ENCODE measurements at places on chromosomes 1 and 21.

GRCh38 chr1:161719325-161719611, 2.1 kb upstream of the FCRLB start:
- DNase-seq: no peak

DNA sequence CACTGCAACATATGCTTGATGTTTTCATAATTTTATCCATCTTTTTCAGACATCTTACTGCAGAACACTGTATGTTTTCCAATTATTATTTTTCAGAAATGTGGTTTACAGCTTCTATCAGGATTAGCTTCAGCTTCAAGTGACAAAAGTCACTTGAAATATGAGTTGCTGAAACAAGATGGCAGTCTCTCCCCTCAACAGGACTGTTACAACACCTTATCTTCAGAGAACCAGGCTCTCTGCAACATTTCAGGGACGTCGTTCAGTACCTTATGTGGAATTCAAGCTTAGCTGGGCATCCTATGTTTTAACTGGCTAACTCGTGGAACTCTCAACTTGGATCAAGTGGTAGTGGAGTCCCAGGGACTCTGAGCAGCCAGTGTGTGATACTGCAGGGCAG, 2.0 kb upstream of the UBE2G2 start:
- DNase-seq: no peak

GRCh38 chr1:25520446-25521061, 22.9 kb upstream of the LDLRAP1 start:
- DNase-seq: peak; percentile 54

- no peak for DNase-seq
Observed at GRCh38 chr1:82517586-82517985, 716.9 kb downstream of the ADGRL2 start.

GRCh38 chr21:42214921-42215320, 4.0 kb upstream of the ABCG1 start:
- DNase-seq: no peak

DNA sequence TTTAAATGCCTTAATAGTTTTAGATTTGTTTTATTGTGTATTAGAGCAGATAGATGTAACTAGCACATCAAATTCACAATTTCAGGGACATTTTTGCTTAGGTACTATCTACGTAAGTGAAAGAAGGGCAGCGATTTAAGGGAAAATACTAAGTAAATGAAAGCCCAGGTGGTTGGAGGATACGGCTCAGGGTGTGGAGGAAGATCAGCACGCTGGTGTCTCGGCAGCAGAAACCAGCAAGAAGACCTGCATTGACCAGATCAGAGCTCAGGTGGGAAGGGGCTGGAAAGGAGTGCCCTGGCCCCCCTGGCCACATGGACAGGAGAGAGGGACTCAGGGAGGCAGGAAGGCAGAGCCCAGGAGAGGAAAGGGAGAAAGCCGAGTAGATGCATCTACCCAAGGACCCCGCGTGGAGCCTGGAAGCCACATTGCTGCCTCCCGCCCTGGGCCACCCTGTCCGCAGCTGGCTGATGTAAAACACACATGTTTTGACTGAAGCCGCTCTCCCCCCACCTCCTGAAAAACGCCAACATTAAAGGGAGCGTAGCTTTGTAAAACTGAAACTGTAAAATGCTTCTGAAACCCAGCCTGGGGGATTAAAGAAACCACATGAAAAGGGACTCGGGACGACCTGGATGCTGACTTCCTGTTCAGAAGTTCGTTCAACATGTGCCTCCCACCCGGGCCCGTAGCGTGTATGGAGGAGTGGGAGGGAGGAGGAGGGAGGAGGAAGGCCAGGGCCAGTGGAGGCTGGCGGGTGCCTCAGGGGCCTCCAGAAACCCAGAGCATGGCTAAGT, 72.6 kb upstream of the TARDBP start:
- peak; percentile 41 for DNase-seq

DNA sequence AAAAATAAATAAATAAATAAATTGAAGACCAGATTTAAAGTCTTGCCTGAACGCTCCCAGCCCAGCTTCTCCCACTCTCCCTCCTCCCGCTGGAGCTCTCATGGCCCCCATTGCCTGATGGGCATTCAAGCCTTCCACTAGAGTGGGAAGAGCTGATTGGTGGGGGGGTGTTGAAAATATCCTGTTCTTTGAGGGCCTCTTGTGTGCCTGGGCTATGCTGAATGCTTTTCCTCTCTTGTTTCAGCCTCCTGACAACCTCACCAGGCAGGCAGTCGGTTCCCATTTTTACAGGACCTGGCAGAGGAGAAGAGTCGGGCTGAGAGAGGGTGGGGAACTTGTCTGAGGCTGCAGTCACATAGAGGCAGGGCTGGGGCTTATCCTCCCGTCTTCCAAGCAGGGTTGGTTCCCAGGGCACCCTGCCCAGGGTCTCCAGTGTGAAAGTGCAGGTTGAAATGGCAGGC, 59.2 kb upstream of the SSBP3 start:
- DNase-seq: no peak

GRCh38 chr1:212135166-212135565, 99.6 kb downstream of the DTL start:
- DNase-seq: no peak

DNA sequence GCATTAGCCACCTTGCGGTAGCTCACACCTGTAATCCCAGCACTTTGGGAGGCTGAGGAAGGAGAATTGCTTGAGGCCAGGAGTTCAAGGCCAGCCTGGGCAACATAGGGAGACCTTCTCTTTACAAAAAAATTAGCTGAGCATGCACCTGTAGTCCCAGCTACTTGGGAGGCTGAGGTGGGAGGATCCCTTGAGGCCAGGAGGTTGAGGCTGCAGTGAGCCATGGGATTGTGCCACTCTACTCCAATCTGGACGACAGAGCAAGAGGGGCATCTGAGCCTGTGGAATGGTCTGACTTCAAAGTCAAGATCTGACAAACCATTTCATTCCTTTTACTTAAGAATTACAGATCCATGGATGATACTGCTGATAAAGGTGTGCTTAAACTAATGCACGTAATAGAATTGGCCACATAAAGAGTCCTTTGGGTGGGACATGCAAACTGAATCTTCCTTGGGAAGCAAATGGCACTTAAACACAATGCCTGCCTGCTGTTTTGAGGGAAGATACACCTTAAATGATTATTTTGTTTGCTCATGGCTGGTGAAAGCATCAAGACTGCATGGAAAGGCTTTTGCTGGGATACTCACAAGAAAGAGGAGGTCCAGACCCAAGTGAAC, 2.5 kb upstream of the TMEM201 start:
- no peak for DNase-seq

GRCh38 chr1:235635938-235636662, 13.5 kb downstream of the GNG4 start:
- no peak for DNase-seq

DNA sequence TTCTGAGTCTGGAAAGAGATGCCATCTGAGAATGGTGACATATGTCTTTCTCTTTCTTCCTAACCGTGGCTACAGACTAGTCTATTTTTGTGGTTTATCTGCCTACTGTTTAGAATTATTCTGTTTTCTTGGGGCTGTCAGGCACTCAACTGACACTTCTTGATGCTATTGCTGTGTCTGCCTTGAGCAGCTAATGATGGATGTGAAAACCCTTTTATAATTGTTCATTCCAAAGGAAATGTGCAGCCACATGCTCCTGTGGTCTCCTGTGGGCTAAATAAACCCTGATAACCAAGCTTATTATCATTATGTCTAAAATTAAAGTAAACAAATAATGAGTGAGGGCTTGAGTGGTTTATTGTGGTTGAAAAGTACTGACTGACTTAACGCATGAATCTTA, 52.7 kb upstream of the CXADR start:
- DNase-seq: no peak

DNA sequence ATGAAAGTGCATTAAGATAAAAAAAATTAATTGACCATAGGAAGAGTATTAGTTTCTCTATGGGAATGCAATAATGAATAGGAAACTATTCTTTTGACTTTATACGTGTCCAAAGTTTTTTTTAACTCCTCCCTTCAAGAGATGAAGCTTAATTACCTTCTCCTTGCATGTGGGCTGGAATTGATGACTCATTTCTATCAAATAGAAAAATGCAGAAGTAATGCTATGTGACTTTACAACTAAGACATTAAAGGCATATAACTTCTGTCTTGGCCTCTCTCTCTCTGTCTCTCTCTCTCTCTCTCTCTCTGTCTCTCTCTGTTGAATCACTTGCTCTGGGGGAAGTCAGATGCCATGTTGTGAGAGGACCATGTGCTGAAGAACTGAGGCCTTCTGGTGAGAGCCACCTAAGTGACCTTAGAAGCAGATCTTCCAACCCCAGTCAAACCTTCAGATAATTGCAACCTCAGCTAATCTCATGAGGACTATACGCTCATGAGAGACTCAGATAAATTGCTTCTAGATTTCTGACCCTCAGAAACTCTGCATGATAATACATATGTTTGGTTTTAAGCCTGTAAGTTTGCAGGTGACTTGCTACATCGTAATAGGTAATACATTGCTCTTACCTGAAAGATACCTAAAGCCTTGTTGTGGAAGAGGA, 414.2 kb downstream of the KCNT2 start:
- DNase-seq: no peak

DNA sequence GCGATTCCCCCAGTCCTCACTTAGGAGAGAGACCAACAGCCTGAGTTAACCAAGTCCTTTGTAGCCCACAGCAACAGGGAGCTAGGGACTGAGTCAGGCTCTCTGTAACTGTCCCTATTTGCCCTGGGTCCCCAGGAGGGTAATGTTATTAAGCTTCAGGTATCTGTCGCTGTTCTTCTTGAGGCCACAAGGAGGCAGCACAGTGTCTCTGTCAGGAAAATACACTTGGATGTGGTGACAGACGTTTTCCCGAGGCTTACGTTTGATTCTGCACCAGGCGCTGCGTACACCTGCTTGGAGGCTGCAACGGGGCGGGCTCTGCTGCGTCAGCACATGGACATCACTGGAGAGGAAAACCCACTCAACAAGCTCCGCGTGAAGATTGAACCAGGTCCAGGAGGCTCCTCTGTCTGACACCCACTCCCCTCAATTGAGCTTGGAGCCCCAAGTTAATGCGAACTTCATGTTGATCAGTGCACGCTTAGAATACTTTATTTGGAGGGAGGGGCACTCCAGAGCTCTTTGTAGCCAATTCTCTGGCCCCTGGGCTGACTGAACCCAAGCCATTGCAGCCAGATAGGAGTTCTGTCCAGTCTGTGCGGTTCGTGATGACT, 10.7 kb upstream of the ELF3 start:
- peak; percentile 64 for DNase-seq

- DNase-seq: no peak
Observed at GRCh38 chr1:234262754-234263105, 110.5 kb upstream of the COA6 start.

DNA sequence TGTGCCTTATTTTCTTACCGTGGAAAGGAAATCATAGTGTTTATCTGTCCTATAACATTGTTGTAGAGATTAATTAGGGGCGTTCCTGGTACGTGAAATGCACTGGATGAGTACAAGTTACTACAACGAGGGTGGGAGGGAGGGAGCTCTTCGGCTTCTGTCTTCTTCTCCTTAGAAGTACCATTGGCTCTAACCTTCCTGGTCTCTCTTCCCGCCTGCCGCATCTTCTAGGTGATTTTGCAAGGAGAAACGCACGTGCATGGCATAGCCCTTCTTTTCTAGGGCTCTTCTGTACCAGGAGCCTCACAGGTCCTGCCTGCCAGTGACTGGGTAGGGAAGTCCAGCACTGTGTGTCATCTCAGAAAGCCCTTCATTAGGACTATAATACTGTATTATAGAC, 16.8 kb downstream of the SH3BP5L start:
- DNase-seq: no peak

- DNase-seq: no peak
Observed at GRCh38 chr1:78267513-78268218, 221.9 kb downstream of the GIPC2 start.

DNA sequence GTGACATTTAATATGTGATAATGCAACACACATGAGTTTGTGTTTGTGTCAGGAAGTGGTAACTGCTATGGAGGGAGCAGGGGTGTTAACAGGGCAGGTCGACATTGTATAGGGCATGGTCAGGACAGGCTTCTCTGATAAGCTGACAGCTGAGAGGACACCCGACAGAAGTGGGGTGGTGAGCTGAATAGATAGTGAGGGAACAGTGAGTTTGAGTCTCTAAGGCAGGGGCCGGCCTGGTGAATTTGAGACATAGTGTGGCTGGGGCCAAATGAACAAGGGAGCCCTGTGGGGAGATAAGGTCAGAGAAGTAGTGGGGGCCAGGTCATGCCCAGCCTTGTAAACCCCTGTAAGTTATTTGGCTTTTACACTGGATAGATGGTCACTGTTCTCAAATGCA, 217.4 kb upstream of the KIAA0040 start:
- no peak for DNase-seq

DNA sequence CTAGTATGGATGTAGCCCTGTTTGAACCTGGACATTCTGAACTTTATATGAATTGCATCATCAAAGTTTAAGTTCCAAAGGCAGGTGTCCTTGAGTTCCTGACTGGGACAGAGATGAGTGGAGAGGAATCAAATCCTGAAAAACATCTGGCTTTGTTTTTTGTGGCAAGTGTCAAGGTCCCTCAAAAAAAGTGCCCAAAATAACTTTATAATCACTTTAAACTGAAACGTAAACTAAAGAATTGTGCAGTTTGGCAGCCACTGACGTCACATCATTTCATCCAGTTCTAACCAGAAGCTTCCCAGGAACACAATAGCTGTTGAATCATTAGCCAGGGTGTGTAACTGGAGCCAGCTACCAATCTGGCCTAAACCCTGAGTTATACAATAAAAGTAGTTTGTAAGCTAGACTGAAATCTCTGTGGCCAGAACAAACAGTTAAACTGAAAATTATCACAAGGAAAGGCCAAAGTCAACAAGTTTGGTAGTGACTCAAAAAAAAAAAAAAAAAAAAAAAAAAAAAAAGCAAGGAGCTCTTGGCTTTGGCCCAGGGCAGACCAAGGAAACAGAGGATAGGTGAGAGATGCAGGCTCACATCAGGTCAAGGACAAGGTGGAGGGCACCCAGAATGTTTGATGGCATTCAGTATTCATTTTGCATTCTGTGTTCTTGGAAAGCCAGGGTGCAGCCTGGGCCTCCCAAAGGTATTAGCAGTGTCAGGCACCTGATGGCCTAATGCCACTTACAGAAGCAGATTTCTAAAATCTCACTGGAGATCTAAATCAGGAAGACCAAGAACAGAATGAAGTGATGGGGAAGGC, 74.3 kb downstream of the TNFSF18 start:
- DNase-seq: peak; percentile 59

DNA sequence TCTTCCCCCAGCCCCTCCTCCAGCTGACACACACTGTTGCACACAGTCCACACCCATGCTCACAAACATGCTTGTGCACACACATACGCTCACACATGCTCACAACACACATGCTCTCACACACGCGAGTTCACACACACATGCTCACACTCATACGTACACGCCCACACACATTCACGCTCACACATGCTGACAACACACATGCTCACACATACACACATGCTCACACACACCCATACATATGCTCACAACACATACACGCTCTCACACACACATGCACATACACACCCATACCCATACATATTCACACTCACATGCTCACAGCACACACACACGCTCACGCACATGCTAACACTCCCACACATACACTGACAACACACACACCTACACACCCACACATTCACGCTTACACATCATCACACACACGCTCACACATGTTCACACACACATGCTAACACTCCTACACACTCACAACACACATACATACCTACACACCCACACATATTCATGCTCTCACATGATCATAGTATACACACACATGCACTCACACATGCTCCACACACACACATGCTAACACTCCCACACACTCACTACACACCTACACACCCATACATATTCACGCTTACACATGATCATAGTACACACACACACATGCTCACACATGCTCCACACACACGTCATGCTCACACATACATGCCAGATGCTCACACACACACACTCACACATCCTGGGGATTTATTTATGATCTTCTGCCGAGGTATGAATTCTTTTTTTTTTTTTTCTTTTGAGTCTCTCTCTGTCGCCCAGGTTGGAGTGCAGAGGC, 10.7 kb downstream of the DRAXIN start:
- DNase-seq: no peak
